Cortex of kidney (tissue), 1 donor: ENCODE measurements at places on chromosomes 5 and 9.

GRCh38 chr9:35226651-35227050, 64.8 kb downstream of the UNC13B start:
- DNase-seq = no peak

DNA sequence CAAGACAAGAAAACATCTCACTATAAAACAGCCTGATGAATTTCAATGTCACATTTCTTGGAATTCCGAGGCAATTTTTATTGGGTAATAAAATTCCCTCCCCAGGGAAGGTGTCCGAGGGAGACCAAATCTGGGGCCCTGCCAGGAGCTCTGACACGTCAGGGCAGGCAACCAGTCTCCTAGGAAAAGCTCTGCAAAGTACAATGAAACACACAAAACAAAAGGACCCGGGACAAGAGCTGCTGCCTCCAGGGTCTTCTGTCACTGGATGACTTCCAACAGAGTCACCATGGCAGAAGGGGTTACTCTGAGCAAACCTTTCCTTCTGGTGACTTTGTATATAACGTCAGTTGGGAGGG, 50.8 kb downstream of the SAXO1 start:
- no peak for DNase-seq

GRCh38 chr9:113502427-113503034, 39.0 kb downstream of the RGS3 start:
- DNase-seq = no peak

DNA sequence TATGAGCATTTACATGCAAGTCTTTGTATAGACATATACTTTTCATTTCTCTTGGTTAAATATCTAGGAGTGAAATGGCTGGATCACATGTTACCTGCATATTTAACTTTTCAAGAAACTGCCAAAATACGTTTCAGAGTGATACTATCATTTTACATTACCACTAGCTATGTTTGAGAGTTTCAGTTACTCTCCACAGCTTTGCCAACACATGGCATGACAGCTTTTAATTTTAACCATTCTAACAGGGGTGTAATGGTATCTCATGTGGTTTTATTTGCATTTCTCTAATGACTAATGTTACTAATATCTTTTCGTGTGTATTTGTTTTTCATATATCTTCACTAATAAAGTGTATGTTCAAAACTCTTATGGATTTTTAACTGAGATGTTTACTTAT, 99.8 kb downstream of the DTWD2 start:
- DNase-seq = no peak
